ENCODE measurements at places on chromosomes 16 and 17.

- no peak for DNase-seq
These were observed 2.3 kb upstream of the CCDC182 start for GRCh38 chr17:57747221-57748017.

DNA sequence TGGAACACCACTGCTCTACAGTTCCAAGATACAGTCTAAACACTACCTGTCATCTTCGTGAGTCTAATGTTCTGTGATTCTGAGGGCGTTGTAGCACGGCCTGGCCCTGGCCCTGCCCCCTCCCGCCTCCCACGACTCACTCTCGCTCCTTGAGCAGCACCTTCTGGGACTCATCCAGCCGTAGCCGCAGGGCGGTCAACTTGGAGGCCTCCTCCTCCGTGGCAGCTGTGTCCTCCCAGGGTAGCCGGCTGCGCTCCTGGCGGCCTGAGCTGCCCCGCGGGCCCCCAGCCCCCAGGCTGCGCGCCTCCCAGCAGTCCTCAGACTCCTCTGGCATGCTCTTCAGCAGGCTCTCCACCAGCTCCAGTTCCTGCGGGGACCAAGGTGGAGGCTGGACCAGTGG lies 10.6 kb downstream of the CCDC102A start:
- no peak for DNase-seq

GRCh38 chr17:728911-729310 lies 3.5 kb upstream of the TLCD3A start:
- DNase-seq = no peak

GRCh38 chr17:4530799-4531730 lies 24.1 kb downstream of the MYBBP1A start:
- no peak for DNase-seq

GRCh38 chr16:259226-259625 lies 16.5 kb downstream of the RGS11 start:
- DNase-seq = no peak

GRCh38 chr17:40247926-40248495 lies 28.9 kb downstream of the WIPF2 start:
- no peak for DNase-seq

- no peak for DNase-seq
These were observed 8.2 kb upstream of the DHX8 start for GRCh38 chr17:43475494-43476089.

GRCh38 chr16:89476379-89476778 lies 14.0 kb downstream of the ANKRD11 start:
- DNase-seq = no peak

- DNase-seq = no peak
These were observed 142.1 kb downstream of the SLC39A11 start for GRCh38 chr17:72950242-72950931.

DNA sequence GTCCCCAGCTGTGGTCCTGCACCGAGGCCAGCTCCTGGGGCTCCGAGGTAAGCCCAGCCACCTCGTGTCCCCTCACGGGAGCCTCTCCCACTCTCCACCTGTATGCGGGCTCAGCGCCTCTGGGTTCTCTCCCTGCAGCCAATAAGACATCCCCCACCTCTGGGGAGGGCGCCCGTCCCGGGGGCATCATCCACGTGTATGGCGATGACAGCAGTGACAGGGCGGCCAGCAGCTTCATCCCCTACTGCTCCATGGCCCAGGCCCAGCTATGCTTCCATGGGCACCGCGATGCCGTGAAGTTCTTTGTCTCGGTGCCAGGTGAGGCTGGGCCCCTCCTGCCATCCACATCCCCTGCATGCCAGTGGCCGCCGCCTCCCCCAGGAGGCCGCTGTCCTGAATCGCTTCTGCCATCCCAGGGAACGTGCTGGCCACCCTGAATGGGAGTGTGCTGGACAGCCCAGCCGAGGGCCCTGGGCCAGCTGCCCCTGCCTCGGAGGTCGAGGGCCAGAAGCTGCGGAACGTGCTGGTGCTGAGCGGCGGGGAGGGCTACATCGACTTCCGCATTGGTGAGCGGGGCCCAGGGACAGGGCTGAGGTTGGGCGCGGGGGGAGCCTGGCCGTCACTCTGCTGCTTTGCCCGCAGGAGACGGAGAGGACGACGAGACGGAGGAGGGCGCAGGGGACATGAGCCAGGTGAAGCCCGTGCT lies 3.1 kb downstream of the NME3 start:
- no peak for DNase-seq

Measured in activated naive CD4-positive, alpha-beta T cell (primary cell).